ENCODE measurements at places on chromosomes 2 and 18.

- no peak for DNase-seq
These were observed 109.2 kb downstream of the THADA start for GRCh38 chr2:43486603-43487002.

DNA sequence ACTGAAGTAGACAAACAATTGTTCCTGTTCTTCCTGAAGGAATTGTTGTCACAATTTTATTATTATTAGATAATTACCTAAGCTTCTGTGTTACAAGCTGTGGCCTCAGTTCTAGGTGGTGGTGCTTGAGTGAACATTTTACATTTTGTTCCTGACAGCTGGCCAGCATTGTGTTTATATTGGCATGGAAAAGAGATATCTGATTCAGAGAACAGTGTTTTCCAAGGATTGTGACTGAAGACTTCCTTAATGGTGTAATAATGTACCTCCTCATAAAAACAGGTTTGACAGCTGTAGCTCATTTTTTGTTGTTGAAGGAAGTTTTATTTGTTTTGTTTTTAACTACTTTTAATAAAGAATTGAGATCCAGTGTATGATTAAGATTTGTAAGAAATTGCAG is 95.2 kb downstream of the EPB41L5 start:
- no peak for DNase-seq

GRCh38 chr18:25223899-25224886 is 127.8 kb downstream of the ZNF521 start:
- no peak for DNase-seq

DNA sequence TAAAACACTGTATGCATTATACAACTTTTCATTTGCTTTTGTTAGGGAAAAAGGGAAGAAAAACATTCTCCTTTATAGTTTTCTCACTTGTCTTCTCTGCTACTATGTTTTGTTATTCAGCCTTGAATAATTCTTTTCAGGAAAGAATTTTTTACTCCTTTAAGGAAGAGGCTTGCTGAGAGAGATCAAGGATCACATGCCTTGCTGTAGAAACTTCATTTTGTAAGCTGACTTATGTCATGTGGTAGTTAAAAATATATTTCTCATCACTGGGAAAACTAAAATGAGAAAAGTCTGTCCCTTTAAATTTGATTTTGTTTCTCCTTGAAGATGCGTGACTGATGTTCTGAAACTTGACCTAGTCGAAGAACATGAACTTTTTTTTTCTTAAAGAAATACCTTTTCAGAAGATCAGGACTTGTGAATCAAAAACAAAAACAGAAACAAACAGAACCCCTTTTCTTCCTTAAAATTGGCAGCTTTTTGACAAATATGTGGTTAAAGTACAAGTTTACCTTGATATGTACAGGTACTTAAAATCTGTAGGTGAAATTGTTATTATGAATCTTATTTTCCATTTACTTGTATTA is 145.1 kb downstream of the COMMD1 start:
- DNase-seq, result no peak

DNA sequence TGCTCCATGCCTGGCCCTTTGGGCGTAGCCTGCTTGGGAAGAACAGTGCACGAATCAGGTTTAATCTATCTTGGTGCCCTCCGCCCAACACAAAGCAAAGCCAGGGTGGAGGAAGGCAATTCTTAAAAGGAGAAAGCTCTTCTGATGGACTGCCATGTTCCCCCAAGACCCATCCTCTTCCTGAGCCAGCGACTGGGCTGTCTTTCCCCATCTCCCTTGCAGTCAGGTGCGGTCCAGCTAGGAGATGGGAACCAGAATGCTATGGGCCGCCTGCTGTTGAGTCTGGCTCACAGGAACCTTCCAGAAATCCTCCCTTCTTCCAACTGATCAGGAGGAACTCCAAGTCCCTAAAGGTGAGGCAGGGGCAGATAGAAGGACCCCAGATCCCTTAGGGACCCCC is 105.0 kb downstream of the SH3BP4 start:
- no peak for DNase-seq

- DNase-seq, result no peak
These were observed 4.8 kb downstream of the CHRND start for GRCh38 chr2:232530626-232531260.

DNA sequence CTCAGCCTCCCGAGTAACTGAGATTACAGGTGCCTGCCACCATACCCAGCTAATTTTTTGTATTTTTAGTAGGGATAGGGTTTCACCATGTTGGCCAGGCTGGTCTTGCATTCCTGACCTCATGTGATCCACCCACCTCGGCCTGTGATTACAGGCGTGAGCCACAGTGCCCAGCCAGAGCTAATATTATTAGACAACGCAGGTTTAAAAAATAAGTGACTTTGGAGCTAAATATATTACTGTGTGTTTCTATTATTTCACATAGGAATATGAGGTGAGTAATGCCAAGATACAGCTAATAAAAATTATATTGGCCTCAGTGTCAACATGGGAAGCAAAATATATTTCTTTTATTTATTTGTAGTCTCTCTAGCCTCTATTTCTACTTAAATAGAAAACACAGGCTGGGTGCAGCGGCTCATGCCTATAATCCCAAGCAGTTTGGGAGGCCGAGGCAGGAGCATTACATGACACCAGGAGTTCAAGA is 120.2 kb downstream of the C2orf74 start:
- no peak for DNase-seq

All from activated naive CD4-positive, alpha-beta T cell (primary cell).